ENCODE measurements at places on chromosomes 1 and 21.

DNA sequence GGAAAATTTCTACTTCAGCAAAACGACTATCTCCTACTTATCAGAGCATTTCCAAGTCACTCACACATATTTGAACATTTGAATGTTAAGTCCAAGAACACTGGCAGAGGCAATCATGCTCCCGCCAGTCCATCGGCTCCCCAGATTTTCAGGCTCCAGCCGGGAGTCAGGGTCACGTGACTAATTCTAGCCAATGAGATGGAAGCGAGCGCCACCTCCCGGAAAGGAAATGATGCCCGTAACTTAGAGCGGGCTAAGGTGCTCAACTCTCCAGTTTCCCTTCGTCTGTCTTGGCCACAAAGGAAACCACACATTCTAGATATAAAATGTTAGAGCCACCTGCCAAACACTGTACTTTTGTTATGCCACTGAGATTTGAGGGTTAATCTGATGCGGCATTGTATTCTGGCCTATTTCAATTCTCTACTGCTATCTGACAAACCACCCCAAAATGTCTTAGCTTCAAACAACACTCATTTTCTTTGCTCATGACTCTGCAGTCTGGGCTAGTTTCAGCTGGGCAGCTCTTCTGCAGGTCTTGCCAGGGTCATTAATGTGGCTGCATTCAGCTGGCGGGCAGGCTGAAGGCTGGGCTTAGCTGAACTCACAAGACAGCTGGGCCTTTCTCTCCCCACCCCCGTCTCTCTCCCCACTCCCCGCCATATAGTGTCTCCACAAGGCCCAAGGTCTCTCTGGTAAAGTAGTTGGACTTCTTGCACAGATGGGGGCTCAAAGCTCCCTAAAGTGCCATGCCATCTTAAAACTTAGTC lies 16.5 kb upstream of the LHX4 start:
- no peak for DNase-seq

DNA sequence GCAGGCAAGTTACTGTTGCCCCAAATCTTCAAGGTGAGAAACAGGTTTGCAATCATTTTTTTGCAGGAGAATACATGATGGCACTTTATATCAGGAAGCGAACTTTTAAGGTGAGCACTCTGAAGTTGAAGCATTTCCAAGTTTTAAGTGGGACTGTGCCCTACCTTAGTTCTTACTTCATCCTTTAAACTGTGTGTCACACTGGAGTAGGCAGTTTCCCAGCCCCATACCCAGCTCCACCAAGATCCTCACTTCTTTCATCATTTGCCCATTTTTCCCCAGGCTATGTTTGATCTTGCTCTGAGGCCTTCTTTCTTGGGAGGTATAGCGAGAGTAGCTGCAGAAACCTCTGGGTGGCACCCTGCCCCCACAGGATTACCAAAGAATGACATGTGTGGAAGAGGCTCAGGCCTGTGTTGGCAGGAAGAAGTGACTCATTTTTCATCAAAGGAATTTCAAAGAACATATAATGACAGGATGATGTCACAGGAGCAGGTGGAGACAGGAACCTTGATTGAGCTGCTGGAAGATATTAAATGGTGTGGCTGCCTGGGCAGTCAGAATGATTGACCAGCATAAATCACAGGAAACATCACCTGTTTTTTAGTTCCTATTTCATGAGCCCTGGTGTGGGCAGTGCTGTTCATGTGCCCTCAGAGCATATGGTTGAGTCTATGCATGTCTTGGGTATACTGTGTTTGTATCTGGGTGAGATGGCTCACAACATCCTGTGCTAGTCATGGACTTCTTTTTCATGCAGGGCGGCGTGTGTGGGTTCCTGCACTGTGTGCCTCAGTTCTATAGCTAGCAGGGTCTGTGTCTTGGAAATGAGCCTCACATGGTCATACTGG lies 20.8 kb upstream of the MACF1 start:
- DNase-seq = no peak

DNA sequence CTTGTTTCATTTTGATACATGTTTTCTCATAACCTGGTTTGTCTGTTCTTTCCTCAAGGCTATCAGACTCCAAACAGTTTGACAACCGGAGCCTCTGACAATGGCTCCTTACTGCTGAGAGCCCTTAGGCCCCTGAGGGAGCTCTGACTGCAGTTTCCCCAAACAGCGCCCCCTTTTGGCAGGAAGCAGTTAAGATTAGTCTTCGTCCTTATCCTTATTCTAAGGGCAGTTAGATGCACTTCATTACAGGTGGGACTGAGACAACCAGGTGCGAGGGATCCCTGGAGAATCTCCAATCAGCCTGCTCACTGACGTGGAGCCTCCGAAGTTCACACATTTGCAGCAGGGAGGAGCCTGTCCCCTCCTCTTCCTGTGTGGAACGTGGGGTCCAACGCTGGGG lies 393.1 kb downstream of the BRINP3 start:
- no peak for DNase-seq

DNA sequence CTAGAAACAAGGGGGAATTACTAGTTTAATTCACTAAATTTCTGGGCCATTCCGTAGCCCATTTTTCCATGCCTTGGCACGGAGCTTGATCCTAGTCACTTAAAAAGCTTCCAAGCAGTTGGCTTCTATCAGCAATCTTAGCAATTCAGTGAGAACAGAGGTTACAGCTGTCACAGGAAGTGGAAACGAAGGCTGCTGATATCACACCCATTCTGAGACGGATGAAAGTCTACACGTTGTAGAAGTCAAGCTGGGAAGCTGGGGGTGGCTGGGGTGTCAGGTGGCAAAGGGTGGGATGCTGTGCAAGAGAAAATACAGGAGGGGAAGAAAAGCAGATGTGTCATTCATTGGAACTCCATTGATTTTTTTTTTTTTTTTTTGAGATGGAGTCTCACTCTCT lies 11.8 kb upstream of the STMN1 start:
- DNase-seq = no peak

- no peak for DNase-seq
Observed at GRCh38 chr1:59083946-59084865, 212.7 kb upstream of the FGGY start.

GRCh38 chr21:42548687-42549406 lies 35.2 kb downstream of the SLC37A1 start:
- DNase-seq = no peak

- DNase-seq = no peak
Observed at GRCh38 chr1:223245411-223245810, 102.4 kb upstream of the TLR5 start.

- no peak for DNase-seq
Observed at GRCh38 chr1:46638921-46639320, 22.3 kb upstream of the MOB3C start.

DNA sequence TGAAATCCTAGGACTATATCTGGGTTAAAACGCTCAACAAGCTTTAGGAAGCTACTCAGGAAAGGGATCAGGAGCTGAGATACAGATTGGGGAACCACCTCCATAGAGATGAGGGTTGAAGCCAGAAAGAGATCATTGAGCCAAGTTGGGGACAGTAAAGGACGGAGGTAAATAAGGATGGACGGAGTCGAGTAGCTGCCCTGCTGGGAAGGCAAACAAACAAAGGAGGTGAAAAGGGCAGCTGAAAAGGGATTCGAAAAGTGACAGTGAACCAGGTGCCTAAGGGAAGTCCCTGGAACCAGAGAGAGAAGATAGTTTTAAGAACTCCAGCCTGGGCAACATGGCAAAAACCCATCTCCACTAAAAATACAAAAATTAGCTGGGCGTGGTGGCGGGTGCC lies 6.3 kb upstream of the CAMSAP2 start:
- no peak for DNase-seq

DNA sequence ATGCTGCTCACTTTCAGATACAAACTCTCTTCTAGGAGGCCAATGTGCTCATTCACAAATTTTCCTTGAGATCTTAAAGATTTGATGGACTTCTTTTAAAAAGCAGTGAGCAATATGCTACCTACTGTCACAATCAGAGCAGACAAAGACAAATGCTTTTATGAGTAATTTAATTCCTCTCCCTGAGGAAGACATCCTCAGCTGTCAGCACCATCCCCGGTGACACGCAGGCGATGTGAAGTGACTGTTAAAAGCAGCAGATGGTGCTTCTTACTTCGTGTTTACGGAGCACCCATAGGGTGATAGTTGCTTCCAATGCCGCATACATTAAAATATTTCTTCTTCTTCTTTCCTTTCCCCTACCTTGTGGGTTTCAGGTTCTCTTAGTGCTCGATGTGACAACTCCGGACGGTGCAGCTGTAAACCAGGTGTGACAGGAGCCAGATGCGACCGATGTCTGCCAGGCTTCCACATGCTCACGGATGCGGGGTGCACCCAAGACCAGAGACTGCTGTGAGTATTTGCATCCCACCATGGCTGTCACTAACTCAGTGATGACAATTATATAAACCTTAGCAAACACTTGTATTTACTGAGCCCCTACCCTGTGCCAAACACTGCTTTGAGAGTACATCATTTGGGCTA lies 29.1 kb downstream of the LAMC2 start:
- no peak for DNase-seq

DNA sequence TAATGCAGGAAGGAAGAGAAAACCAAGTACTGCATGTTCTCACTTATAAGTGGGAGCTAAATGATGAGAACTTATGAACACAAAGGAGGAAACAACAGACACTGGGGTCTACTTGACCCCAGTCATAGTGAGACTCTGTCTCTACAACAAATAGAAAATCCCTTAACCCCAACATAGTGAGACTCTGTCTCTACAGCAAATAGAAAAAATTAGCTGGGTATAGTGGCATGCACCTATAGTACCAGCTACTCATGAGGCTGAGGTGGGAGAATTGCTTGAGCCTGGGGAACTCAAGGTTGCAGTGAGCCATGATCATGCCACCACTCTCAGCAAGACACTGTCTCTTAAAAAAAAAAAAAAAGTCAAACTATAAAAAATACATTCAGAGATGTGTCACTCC lies 42.7 kb downstream of the GIPC2 start:
- DNase-seq = no peak

DNA sequence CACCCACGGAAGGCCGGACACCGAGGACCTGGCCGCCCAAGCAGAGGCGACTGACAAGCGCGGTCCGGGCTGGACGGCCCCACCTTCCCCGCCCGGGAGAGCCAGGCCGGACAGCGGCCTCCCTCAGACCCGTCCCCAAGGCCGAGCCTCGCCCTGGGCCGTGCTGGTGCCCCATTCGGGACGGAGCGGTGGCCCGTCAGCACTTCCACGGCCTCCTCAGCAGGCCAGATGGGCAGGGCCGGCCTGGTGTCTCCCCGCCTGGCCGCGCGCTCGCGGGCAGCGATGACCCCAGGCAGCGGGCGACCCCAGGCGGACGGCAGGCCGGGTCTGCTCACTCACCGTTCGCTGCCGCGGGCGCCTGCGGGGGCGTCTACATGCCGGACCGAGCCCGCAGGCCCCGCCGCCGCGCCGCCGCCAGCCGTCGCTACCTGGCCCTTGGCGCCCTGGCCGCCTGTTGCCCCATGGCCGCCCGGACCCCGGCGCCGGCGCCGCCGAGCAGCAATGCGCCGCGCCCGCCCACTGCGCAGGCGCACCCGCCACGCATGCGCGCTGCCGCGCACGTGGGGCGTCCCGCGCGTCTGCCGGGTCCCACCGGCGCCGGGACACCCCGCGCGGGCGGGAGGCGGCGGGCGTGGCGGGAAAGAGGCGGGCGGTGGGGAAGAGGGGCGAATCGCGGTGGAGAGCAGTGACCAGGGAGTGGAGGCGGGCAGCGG lies at the start of gene NADK:
NADK (minus strand) TSS at position 521 of the 713 bp plus-strand sequence. CDS start 13,064 bp downstream, outside the sequence.
- no peak for DNase-seq

- no peak for DNase-seq
Observed at GRCh38 chr1:221725735-221726672, 15.9 kb downstream of the DUSP10 start.

DNA sequence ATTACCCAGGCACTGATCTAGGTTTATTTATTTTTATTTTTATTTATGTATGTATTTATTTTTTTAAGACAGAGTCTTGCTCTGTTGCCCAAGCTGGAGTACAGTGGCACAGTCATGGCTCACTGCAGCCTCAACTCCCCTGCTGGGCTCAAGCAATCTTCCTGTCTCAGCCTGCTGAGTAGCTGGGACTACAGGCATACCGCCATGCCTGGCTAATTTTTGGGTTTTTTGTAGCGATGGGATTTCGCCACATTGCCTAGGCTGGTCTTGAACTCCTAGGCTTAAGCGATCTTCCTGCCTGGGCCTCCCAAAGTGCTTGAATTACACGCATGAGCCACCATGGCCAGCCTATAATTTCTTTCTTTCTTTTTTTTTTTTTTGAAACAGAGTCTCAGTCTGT lies 9.4 kb downstream of the PHACTR4 start:
- DNase-seq = no peak

DNA sequence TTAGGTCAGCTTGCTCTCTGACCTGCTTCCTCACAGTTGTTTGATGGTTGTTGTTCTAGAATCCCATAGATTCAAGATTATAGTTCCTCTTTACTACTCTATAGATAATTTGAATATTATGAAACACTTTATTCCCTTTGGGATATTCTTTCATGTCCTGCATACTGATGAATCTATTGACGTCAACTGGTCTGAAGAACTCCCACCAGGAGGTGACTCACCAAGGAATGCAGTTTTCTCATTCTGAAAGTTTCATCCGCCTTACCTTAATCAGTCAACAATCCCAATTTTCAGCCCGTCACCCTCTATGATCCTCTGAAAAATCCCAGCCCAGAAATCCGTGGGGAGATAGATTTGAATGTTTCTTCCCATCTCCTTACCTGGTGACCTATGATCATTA lies 834.1 kb upstream of the PRMT6 start:
- DNase-seq = no peak

DNA sequence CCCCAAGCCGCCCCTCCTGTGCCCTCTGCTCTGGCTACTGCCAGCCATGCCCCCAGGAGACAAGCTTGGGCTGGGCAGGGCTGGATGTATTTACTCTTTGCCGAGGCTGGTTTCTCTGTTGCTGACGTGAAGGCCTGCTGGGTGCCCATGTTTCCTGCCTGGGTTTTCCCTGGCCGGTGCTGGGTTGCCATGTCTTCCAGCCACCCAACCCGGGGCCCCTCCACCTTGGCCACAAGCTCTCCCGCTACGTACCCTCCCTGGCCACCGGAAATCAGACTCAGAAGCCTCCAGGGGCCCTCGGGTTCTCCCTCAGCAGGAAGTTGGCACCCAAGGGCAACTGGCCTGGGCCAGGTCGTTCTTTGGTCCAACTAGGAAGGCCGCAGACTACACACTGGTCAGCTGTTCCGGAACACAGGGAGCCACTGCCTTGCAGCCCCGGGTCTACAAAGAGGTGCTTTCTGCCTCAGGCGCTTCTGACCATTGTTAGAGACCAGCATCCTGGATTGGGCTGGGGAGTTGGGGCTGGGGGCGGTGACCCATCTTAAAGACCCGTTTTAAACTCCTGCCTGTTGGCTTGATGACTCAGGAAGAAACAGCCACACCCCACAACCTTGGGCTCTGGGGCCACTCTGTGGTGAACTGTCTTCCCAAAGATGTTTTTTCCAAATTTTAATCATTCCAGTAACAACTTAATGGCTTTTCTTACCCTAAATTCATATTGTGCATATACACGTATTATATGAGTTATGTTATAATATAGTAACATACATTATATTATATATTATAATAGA lies 71.2 kb upstream of the RUNX3 start:
- no peak for DNase-seq

DNA sequence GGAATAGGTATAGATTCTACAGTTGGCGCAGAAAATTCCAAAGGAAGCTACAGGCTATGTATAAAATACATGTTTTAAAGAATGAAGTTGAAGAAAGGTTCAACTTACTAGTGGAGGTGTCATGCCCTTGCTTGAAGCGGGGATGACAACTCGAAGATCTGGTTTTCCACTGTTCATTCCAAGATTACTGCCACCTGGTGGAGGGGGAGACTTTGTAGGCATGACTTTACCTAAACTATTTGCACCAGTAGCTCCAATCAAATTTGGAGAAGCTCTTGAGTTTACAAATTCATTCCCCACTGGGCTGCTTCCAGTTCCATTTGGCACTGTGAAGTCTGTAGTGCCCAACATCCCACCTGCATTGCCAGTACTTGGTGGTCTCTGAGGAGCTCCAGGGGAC lies 81.7 kb downstream of the AXDND1 start:
- no peak for DNase-seq

- DNase-seq = no peak
Observed at GRCh38 chr21:34845521-34846451, 177.0 kb downstream of the CLIC6 start.
